ENCODE measurements at places on chromosomes 12 and 14. TPM values are rescaled to one million over a fixed set of nuclear protein-coding genes. Genes with fewer than 3 reads are reported as not detected.

DNA sequence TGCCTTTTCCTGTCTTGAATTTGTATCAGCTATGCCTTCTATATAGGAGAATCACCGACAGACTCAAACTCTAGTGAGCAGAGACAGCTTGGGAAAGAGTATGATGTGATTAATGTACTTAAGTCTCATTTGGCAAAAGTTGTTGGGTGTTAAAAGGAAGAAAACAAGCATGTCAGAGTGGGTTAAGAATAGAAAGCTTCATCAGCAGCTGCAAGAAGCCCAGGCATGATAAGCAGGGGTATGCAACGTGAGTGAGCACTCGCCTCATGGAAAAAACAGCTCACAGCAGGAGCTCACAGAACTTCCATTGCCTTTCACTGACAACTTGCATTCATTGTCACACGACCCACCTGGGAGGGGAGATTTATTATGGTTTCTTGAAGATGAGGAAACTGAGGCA is 35.9 kb upstream of the WNK1 start:
- DNase-seq, result no peak

DNA sequence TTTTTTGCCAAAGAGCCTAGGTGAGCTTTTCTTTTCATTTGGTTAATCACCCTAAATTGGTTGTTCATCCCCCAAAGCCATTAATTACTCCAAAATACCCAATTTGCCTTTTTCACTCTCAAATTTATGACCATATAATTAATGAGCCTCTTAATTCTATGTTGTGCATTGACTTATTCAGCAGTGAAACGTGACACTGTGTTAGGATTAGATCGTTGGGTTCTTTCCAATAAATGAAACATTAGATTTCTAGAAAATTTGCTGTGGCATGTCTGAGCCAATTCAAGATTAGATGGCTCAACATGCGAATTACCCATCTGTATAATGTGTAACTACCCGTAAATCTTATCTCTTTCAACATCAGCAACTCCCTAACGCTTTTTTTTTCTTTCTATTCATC is 273.4 kb downstream of the BMP4 start:
- DNase-seq, result no peak

The INHBE gene
- 3.8 TPM for polyA plus RNA-seq

GRCh38 chr12:83114966-83115365 is 428.3 kb downstream of the TMTC2 start:
- no peak for DNase-seq

- DNase-seq, result no peak
Measured at GRCh38 chr12:70831543-70831942, 89.0 kb downstream of the PTPRR start.

DNA sequence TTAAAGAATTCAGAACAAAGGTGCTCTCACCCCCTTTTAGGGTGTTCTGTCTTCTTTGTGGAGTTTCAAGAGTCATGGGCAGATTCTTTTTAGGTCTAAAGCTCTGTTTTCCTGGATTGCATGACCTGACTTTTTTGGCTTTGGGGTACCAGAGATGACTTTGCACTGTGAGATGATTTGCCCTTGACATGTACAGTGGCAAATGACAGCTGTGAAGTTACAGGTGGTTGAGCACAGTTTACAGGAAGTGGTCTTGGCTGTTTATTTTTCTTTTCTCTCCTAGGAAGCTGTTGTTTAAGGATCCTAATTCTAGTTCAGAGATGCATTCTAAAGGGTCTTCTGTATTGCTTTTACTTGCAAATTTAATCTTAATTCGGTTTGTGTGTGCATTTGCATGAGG is 83.8 kb upstream of the METAP2 start:
- no peak for DNase-seq
